NCI-H1092 treated with DMSO at 0.1 percent for 48 hours (cell line): ENCODE measurements at places on chromosomes 5 and 9.

GRCh38 chr9:109349421-109349846 lies 28.6 kb upstream of the EPB41L4B start:
- peak; percentile 8 for DNase-seq

DNA sequence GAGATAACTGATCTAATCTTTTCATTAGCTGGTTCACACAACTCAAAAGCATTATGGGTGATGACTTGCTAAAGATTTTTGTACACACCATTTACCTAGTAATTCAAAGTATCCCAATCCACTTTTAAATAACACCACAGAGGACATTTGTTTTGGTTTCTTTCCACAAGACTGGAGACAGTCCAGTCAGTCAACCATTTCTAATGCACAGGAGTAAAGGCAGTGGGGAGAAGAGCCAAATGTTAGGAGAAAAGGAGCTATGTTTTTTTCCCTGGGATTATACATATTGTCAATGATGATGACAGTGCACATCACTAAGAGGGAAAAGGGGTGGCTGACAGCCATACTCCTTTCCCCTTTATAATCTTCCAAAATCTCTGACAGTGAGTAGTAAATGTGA lies 240.9 kb downstream of the GABRB2 start:
- DNase-seq = no peak

DNA sequence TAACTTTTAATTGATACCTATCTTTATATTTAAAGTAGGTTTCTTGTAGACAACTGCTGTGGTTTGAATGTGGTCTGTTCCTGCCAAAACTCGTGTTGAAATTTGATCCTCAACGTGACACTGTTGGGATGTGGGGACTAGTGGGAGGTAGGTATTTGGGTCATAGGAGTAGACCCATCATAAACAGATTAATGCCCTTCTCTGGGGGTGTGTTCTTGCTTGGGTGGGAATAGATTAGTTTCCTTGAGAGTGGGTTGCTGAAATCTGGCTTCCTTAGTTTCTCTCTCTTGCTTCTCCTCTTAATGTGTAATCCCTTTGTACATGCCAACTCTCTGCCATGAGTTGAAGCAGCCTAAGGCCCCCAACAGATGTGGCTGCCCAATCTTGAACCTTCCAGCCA lies 34.6 kb upstream of the IPPK start:
- no peak for DNase-seq

- DNase-seq = no peak
These were observed 1.8 kb upstream of the GALNT12 start for GRCh38 chr9:98805506-98806272.

- no peak for DNase-seq
These were observed 368.6 kb upstream of the IRX2 start for GRCh38 chr5:3120028-3120427.

DNA sequence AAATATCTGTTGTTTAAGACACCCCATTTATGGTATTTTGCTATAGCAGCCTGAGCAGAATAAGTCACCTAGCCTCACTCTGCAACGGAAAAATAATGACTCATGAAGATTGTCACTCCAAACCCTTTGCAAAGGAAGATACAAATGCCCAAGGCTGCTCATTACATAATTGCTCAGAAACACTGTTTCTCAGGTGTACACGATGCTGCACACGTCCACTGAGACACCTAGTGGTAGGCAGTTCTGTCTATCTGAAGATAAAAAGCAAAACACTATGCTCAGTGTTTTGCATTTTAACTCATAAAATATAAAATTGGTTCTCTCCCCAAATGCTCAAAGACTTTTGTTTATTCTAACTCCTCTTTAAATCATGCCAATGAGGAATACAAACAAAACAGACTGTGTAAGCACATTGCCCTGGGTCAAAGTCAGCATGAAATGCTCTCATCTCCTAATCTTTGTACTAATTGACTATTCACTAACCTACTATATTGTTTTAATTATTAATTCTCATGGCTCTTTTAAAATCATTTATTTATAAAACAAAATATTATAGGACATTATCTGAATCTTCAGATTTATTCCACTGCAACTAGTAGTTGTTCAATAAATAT lies 7.7 kb upstream of the TSLP start:
- no peak for DNase-seq

- no peak for DNase-seq
These were observed 9.4 kb upstream of the BTF3 start for GRCh38 chr5:73488806-73489205.
